ENCODE measurements at places on chromosomes 1 and 21. TPM values are rescaled to one million over a fixed set of nuclear protein-coding genes. Genes with fewer than 3 reads are reported as not detected.

FCRL2 gene
- total RNA-seq: not detected

S100A7A gene
- not detected for total RNA-seq

CACHD1 gene
- 44.7 TPM for total RNA-seq

DNA sequence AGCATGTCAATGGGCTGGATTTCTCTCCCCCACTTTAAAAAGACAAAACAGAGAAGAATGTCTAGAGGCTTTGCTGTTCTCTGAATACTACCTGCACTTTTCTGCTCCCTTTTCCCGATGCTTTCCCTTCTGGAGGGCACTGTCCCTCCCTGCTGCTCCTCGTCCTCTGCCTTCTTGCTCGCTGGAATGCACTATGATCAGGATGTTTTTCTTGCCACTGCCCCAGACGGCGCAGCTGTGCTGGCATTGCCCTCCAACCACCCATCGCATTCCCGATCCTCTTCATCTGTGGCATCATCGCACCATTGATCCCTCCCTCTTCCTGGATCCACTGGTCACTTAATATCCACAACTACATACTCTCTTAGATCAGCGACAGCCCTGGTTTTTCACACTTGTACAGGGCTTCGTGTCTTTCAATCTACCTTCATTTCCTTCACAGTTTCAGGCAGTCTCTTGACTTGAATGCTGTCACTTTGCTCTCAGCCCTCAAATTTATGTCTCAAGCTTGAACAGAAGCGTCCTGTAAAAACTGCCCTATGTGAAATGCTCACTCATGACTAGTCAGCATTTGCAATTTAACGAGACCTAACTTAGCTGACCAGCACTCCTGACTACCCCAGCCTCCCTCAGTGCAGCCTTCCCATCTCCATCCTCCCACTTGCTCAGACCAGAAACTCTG lies 3.5 kb upstream of the OR11L1 start:
- no peak overlapping the region for H3K27ac ChIP-seq
- no peaks in the 10 kb centered on the region for H3K4me1 ChIP-seq
- H3K27me3 ChIP-seq: no peaks in the 10 kb centered on the region
- H3K4me3 ChIP-seq: no peak overlapping the region
- DNase-seq: no peak

- no peak for DNase-seq
- no peak overlapping the region for H3K27ac ChIP-seq
- H3K36me3 ChIP-seq: no peaks in the 10 kb centered on the region
- no peak overlapping the region for H3K4me3 ChIP-seq
Observed at GRCh38 chr1:44713321-44713781, 17.6 kb downstream of the RNU5D-1 start.

DNA sequence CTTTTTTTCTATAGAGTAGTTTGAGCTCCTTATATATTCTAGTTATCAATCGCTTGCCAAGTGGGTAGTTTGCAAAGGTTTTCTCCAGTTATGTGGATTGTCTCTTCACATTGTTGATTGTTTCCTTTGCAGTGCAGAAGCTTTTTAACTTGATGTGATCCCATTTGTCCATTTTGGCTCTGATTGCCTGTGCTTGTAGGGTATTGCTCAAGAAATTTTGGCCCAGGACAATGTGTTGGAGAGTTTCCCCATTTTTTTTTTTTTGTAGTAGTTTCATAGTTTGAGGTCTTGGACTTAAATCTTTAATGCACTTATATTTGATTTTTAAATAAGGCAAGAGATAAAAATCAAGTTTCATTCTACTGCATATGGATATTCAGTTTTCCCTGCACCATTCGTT lies 774.8 kb upstream of the ADAMTS5 start:
- H3K4me1 ChIP-seq: no peaks in the 10 kb centered on the region
- H3K27me3 ChIP-seq: no peaks in the 10 kb centered on the region
- no peak overlapping the region for H3K27ac ChIP-seq

- no peak overlapping the region for H3K4me3 ChIP-seq
- no peak overlapping the region for H3K27ac ChIP-seq
- DNase-seq: no peak
Observed at GRCh38 chr1:150874455-150875196, 1.8 kb downstream of the ARNT start.

GRCh38 chr1:25697435-25698217 lies 81.0 kb downstream of the MAN1C1 start:
- no peaks in the 10 kb centered on the region for H3K27me3 ChIP-seq
- peaks cover 27% of the 10 kb centered on the region for H3K4me1 ChIP-seq
- no peak overlapping the region for H3K4me3 ChIP-seq
- H3K36me3 ChIP-seq: no peaks in the 10 kb centered on the region
- DNase-seq: no peak

GRCh38 chr1:182170891-182171461 lies 109.5 kb upstream of the ZNF648 start:
- H3K27me3 ChIP-seq: no peaks in the 10 kb centered on the region
- H3K4me3 ChIP-seq: no peak overlapping the region
- H3K36me3 ChIP-seq: no peaks in the 10 kb centered on the region
- no peak for DNase-seq
- no peaks in the 10 kb centered on the region for H3K4me1 ChIP-seq

- H3K4me1 ChIP-seq: peaks cover 6% of the 10 kb centered on the region
- no peak overlapping the region for H3K27ac ChIP-seq
- no peak overlapping the region for H3K4me3 ChIP-seq
- H3K36me3 ChIP-seq: no peaks in the 10 kb centered on the region
Observed at GRCh38 chr1:64097859-64098258, 105.6 kb upstream of the UBE2U start.

DNA sequence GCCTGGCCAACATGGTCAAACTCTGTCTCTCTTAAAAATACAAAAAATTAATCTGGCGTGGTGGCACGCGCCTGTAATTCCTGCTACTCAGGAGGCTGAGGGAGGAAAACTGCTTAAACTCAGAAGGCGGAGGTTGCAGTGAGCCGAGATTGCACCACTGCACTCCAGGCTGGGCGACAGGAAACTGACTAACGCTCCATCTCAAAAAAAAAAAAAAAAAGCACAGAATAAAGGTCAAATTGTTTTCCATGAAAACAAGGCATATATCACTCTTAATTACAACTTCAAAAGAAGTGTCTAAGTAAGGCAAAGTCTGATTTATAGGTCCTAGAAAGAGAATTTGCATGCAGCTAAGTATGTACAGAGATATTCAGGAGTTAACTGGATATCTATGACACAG lies 25.6 kb downstream of the EYA3 start:
- H3K27me3 ChIP-seq: no peaks in the 10 kb centered on the region
- no peak overlapping the region for H3K4me3 ChIP-seq
- no peaks in the 10 kb centered on the region for H3K36me3 ChIP-seq
- H3K27ac ChIP-seq: no peak overlapping the region
- no peak for DNase-seq

GRCh38 chr1:192343344-192343743 lies 26.6 kb downstream of the RGS21 start:
- no peak for DNase-seq
- H3K27me3 ChIP-seq: no peaks in the 10 kb centered on the region

DNA sequence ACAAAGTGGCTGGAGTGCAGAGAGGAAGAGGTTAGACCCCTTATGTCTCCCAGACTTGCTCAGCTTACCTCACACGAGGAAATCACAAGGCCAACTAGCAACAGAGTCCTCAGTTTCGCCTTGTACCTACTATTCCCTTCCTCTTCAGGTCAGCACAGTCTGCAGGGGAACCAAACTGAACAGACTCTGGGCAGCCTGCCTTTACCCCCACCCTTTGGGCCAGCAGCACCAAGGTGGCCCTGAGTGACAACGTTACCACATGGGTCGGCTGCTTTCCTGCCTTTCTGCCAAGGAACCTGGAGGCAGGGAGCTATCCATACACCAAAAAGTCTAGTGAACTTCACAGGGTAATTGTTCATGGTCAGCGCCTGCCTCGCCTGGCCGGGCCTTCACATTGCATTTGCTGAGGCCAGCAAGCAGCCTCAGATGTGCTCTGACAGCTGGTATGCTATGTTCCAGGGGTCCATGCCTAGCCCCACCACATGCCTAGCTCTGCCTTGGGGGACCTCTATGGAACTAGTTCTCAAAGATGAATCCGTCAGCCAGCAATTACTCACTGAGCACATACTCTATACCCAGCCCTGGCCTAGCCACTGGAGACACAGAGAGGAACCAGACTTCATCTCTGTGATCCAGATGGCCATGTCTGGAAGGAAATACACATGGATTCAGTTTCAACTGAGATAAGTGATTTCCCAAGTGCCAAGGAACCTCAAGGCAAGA lies 69.6 kb downstream of the DMAP1 start:
- H3K27ac ChIP-seq: no peak overlapping the region
- no peaks in the 10 kb centered on the region for H3K27me3 ChIP-seq
- peaks cover 18% of the 10 kb centered on the region for H3K36me3 ChIP-seq
- H3K4me1 ChIP-seq: no peaks in the 10 kb centered on the region

All from H1 (cell line).